ENCODE measurements at places on chromosomes 2 and 18.

DNA sequence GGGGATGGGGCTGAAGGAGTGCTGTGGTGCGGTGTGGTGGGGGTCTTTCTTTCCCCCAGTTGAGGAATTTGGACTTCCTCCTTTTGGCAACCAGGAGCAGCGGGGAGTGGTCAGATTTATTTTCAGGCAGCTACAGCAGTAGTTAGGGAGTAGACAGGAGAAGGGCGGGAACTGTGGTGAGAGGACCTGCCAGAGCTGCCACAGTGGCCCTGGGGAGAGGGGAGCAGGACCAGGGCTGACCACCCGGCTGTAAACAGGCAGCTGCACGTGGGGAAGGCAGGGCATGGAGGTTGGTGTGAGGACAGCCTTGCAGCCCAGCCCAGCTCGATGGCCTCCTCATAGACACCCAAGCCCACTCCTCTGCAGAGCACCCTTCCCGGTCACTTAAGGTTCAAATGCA lies 197.2 kb downstream of the GLI2 start:
- no peak for DNase-seq

DNA sequence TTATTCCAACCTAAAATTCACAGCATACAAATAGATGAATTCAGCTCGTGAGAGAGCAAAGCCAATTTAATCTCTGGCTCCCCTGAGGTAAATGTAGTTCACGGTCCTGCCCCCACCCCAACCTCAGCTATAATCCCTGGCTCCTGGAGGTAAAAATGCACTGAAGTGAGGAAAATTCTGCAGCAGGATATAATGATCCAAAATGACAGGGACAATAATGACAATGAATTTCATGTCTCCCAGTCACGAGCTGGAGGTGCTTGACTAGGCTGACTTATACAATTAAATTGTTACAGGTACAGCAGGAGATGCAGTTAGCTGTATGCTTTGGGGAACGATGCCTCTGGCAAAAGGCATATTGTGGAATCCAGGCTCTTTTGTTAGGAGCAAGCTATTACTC lies 82.0 kb downstream of the GPD2 start:
- DNase-seq = no peak

DNA sequence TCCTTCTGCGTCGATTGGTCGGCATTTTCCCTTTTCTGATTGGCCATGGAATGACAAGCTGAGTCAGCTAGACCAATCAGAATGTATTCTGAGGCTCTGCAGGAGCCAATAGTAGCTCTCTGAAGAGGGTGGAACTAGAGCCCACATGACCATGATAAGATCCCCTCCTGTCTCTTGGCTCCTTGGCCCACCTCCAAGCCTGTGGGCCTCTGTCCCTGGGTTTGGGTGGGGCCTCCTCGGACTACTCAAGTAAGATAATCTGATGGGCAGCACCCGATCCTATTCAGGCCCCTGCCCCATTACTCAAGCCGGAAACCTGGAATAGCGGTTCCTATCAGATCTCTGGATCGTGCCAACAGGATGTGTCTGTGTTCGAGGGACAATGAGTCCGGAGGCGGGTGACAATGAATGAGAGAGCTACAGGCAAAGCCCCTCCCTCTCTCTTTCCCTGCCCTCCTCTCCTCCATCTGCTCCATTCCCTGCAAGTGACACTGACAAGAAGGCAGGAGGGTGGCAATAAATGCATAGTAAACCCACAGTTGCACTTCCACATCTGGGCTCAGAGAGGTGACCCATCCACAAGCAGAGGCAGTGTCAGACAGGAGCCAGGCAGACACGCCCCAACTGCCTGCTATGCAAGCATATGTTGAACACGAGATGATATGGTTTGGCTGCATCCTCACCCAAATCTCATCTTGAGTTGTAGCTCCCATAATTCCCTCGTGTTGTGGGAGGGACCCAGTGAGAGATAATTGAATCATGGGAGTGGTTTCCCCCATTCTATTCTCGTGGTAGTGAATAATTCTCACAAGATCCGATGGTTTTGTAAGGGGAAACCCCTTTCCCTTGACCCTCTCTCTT lies 114.7 kb downstream of the TNS1 start:
- peak; percentile 62 for DNase-seq

- no peak for DNase-seq
These were observed 284.7 kb downstream of the IRS1 start for GRCh38 chr2:226514895-226515294.

DNA sequence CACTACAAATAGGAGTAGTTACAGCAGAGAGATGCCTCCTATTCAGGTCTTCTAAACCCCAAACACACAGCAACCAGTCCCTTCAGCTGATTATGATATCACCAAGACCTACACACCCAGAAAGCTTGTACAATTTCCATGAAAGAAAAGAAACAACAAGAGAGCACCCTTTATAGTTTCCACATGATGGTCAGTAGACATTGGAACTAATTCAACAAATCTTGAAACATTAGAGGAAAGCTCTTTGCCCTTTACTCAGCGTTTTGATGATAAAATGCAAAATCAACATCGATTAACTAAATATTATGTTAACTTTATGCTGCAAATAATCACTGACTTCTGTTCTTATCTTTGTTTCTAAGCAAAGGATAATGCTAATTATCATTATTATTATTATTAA lies 393.6 kb upstream of the ID2 start:
- no peak for DNase-seq

DNA sequence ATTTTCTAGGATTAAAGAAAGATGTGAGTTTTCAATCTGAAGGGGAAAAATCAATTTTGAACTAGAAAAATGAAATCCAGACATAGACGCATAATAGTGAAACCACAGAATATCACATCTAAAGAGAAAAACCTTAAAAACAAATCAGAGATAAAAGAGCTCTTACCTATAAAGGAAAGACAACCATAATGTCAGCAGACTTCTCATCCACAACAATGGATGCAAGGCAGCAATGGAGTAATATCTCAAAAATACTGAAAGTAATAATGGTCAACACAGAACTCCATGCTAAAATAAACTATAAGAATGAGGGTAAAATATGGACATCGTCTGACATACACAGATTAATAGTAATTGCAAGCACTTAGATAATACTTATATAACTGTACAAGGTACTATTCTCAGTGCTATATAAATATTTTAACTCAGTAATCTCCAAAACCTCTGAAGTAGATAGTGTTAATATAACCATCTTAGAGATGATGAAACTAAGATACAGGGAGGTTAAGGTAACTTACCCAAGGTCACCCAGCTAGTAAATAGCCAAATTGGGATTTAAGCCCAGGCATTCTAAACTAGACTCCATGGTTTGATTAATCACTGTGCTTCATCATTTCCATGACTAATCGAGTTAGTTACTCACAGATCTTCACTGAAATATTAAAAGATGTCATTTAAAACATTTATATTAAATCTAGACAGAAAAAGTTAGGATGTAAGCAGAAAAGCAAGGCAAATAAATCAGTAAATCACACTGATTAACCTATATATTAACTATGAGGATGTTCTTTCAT lies 89.4 kb upstream of the SPTBN1 start:
- DNase-seq = no peak

DNA sequence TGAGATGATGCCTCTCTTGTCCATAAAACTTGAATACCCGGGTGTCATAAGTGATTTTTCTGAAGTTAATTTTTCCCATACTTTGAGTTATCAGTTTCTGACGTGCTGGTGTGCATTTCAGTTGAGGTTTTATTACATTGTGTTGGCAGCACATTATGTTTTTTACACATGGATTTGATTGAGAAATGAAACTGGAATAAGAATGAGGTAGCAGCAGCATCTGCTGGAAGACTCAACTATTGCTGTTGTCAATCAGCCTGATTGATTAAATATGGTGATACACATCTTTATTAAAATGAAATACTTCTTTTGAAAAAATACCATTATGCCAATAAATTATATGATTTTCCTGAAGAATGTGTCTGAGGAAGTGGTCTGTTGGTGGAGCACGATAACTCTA lies 60.5 kb downstream of the INSIG2 start:
- DNase-seq = peak; percentile 3

- peak; percentile 6 for DNase-seq
These were observed 101.8 kb downstream of the AKAIN1 start for GRCh38 chr18:5095239-5095638.

GRCh38 chr2:192749611-192750200 lies 555.0 kb upstream of the TMEFF2 start:
- peak; percentile 45 for DNase-seq

DNA sequence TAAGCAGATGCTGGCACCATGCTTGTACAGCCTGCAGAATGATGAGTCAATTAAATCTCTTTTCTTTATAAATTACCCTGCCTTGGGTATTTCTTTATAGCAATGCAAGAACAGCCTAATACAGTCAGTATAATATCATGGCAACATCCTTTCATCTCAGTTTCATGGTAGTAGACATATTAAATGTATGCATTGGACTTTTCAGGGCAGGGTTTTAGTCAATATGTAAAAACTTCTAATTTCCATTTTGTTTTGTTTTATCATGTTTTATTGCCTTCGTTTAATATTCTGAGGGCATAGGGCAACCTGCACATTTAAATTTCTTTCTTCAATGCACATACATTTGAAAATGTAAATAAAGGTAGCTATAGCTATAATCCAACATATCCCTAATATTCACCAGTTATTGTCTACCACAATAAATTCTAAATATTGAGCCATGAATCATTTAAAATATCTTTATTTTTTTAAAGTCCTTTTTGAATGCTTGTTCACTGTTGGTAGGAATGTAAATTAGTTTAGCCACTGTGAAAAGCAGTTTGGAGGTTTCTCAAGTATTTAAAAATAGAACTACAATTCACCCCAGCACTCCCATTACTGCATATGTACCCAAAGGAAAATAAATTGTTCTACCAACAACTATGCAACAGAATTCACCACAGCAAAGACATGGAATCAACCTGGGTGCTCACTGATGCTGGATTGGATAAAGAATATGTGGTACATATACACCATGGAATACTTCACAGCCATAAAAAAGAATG lies 41.8 kb upstream of the GRB14 start:
- DNase-seq = no peak

DNA sequence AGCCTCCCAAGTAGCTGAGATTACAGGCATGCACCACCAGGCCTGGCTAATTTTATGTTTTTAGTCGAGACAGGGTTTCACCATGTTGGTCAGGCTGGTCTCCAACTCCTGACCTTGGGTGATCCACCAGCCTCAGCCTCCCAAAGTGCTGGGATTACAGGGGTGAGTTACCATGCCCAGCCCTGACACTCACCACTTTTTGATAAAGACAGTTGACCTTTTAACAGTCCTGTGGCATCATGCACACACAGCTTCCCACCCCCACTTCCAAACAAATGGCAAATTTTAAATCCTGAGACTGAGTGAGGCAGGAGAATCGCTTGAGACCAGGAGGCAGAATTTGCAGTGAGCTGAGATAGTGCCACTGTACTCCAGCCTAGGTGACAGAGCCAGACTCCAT lies 6.2 kb upstream of the DNAJB2 start:
- no peak for DNase-seq

GRCh38 chr2:215702116-215702902 lies 266.4 kb upstream of the FN1 start:
- DNase-seq = no peak

DNA sequence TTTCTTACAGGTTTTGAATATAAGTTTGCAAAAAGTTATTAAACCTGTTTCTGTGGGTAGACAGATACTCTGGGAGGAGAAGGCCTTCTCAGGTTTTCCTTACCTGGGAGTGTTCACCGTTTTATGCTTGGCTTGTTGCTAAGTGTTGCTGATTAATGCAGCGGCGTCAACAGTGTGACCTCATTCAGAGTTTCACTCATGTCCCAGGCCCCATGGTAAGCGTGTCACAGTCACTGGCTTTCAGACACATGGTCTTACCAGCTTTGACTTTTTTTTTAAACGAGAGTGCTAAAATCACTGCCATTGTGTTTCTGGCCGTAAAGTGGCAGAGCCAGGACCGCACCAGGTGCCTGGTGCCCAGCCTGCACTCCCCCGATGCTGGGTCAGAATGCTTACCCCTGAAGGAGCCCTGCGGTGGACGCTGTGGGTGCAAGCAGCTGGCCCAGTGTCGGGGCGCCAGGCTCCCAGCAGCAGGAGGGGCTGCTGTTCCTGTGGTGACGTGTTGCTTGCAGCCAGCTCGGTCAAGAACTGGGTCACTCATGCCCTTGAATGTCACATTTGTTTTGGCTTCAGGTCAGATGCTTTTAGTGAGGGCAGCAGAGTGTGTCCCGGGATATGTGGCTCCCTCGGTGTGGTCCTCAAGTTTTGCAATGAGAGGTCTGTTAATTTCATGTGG lies 3.5 kb downstream of the CAPN10 start:
- no peak for DNase-seq

DNA sequence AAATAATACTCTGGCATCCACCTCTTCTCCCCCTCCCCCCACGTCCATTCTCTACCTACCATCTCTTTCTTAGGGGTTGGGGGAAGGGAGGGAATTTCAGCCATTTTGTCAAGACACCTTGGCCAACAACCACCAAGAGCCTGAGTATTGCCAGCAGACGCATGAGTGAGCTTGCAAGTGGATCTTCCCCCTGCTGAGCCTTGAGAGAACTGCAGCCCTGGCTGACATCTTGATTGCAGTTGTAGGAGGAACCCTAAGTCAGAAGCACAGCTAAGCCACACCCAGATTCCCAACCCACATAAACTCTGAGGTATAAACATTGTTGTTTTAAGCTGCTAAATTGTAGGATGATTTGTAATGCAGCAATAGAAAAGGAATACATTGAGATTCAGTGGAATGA lies 165.6 kb downstream of the TMEFF2 start:
- peak; percentile 80 for DNase-seq

DNA sequence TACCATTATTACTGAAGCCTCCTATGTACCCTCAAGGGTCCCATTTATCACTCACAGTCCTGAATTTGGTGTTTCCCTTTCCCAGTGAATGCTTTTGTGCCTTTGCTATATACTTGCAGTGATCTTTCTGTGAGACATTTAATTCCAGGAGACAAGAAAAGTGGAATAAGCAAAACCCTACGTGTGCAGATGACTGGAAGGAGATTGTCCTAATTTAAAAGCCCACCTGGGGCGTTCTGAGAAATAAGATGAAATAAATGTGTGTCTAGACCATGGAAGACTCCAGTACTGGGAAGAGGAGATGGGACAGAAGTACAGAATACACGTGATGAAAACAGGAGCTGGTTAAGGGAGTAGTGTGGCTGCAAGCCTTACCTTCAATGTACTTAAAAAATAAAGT lies 19.3 kb downstream of the TYMS start:
- DNase-seq = no peak

DNA sequence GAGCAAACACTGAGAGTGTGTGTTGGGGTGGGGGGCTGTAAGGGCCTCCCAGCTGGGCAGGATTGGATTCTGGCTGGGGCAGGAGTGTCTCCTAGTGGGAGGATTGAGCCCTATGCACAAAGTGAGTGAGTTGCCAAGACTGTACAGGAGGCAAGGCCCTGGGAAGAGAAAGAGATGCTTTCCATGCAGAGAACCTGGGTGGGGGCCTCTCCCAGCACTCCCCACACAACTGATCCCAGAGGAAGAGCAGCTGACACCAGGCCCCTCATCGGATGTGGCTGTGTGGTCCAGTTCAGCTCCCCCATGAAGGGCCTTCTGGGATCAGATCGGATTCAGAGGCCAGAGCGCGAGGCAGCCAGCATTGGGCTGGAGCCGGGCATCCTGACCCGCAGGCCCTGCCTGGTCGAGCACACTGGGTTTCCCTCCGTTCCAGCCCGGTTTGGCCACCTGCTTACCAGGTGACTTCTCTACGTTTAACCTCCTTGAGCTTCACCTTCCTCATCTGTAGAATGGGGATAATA lies 49.4 kb upstream of the FAHD2A start:
- no peak for DNase-seq

- peak; percentile 44 for DNase-seq
These were observed 10.0 kb downstream of the SLC4A5 start for GRCh38 chr2:74333175-74333574.

- DNase-seq = no peak
These were observed 69.8 kb downstream of the NEB start for GRCh38 chr2:151664520-151664919.
